Cardiac muscle cell (in vitro differentiated cells and primary cell): ENCODE measurements at places on chromosomes 4 and X. TPM values are rescaled to one million over a fixed set of nuclear protein-coding genes. Genes with fewer than 3 reads are reported as not detected.

DNA sequence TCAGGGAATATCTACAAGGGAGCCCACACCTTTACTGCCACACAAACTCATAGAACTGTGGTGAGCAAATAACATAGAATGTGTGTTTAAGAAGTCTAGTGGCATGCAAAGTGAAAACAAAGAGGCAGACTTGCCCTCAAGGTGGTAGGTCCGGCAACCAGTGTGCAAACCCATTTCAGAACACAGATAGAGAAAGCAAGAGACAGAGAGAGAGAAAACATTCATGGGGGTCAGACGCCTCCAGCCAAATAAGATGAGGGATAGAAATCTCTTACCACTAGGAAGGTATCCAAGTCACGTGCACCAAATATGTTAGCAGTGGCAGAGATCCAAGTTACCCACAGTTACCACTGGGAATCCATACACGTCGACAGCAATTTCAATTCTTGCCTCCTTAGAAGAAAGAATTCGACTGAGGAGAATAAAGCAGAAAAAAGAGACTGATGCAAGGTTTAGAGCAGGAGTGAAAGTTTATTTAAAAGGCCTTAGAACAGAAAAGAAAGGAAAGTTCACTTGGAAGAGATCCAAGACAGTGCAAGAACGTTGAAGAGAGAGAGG, 252.8 kb downstream of the NAP1L3 start:
- no peaks in the 10 kb centered on the region for H3K4me1 ChIP-seq
- no peaks in the 10 kb centered on the region for H3K36me3 ChIP-seq
- DNase-seq: peak; percentile 6
- H3K27ac ChIP-seq: no peak overlapping the region
- no peak overlapping the region for H3K4me3 ChIP-seq

SPANXN3 gene
- not detected in 2 replicates for total RNA-seq

DNA sequence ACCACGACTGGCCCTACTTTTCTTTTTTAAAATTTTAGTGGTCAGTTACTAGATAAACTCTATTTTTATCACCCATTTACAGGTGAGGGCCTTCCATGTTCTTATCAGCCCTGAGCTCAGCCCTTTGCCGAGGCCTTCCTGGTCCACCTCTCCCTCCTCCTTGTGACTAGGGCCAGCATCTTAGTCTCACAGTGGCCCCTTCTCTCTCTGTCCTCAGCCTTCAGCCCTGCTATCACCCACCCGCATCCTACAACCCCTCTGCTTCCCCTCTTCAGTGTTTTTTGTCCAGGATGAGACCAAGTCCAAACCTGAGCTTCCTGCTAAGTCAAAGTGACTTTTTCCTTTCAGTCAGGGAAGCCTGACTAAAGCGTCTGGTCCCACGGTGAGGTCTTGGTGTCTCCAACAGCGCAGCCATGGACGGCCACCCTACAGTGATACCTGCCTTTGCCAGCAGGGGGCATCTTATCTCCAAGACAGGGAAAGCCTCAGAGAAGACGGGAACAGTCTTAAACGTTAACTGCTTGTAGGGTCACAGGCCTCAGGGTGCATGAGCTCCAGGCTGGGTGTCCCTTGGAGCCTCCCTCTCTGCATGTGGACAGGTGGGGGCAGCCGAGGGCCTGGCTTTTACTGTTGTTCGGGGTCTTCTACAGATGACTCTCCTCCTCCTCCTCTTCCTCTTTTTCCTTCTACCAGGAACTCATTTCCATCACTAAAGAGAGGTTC, 11.7 kb upstream of the GAGE10 start:
- no peak overlapping the region for H3K27ac ChIP-seq
- H3K27me3 ChIP-seq: no peaks in the 10 kb centered on the region
- H3K36me3 ChIP-seq: no peaks in the 10 kb centered on the region
- peak; percentile 61 for DNase-seq

CHRDL1 gene
- total RNA-seq: 0.63 and 0.74 TPM in 2 replicates

DNA sequence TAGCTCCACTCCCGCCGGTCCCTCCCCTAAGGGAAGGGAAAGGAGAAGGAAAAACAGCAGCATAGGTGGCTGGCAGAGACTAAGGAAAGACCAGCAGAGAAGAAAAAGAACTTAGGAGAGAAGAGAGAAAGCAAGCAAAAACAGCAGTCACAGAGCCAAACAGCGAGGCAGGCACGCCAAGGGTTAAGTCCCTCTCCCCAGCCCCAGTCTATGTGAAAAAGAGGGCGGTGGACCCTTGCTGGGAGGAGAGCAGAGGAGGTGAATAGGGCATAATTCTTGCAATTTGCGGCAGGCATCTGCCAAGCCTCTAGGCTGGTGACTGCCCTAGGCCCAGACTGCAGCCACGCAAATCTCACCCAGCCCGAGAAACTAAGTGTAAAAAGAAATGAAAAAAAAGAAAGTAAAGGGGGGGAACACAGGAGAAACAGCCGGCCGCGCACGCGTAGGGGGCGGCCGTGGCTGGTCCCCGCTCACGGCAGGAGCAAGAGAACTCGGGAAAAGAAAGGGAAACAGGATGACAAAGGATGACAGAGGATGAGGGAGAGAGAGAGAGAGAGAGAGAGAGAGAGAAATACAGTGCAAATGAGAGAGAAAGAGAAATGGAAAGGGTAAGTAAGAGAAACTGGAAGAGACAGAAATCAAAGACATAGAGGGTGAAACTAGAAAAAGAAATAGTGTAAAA, 48.6 kb downstream of the MAGEA9 start:
- no peaks in the 10 kb centered on the region for H3K4me1 ChIP-seq
- H3K36me3 ChIP-seq: no peaks in the 10 kb centered on the region
- H3K27me3 ChIP-seq: no peaks in the 10 kb centered on the region

DNA sequence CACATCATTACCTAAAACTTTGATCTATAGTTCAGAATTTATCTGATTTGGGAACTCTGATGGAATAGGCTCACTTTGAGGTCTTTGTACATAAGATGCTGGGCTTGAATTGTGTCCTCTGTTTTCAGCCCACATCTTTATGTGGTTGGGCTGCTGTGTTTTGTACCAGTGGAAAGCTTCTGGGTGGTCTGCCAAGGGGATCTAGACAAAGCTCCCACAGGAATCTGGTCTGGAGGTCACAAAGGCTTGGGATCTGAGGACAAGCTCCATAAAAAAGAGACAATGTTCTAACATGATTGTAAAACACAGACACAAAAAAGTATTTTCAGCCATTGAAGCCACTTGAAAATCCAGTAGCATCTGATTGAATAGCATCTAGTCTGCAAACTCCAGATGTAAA, 393.5 kb upstream of the PITX2 start:
- H3K4me1 ChIP-seq: no peaks in the 10 kb centered on the region
- H3K4me3 ChIP-seq: no peak overlapping the region
- no peak for DNase-seq
- no peaks in the 10 kb centered on the region for H3K36me3 ChIP-seq
- H3K27me3 ChIP-seq: no peaks in the 10 kb centered on the region

DNA sequence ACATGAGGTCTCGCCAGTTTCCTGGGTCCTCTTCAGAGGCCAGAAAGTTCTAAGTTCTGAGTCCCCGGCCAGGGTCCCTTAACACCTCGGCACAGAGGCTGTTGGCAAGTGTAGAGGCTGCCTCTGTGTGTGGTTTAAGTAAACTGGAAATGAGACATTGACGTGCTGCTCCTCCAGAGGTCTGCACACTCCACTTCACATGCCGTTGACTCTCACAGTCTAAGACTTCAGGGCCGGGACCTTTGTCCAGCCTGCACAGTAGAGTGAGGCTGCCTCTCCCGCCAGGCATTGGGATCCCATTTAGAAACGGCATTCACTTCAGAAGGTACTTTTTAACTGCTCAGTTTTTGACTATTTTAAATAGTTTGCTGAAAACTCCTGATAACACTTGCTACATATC, 10.6 kb upstream of the TADA2B start:
- no peak overlapping the region for H3K4me3 ChIP-seq
- no peaks in the 10 kb centered on the region for H3K27me3 ChIP-seq
- DNase-seq: no peak

NMU gene
- 1.3 and 1.7 TPM in 2 replicates for total RNA-seq

DNA sequence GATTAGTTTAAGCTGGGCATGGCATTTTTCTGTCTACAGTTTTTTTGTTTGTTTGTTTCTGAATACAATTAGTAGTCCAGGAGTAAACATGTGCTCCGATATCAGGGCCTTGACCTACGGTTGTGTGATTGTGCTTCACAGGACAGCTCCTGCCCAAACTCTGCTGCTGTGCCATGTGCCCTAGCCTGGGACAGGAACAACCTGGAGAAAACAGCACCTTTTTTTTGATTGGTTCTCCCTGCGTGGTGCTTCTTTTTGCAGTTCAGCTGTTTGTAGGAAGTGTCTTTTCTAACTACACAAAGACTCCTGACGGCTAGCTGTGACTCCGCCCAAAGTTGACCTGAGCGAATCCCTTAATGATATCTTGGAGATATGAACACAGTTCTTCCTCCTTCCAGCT, 158.8 kb downstream of the ATP10D start:
- H3K4me1 ChIP-seq: no peaks in the 10 kb centered on the region
- H3K36me3 ChIP-seq: peaks cover 62% of the 10 kb centered on the region
- no peak for DNase-seq
- no peak overlapping the region for H3K27ac ChIP-seq
- no peaks in the 10 kb centered on the region for H3K27me3 ChIP-seq

- H3K27me3 ChIP-seq: no peaks in the 10 kb centered on the region
- DNase-seq: peak; percentile 37
- H3K4me3 ChIP-seq: no peak overlapping the region
- H3K4me1 ChIP-seq: no peaks in the 10 kb centered on the region
- H3K36me3 ChIP-seq: no peaks in the 10 kb centered on the region
These were observed 208.1 kb downstream of the PDGFC start for GRCh38 chr4:156763511-156763910.

DNA sequence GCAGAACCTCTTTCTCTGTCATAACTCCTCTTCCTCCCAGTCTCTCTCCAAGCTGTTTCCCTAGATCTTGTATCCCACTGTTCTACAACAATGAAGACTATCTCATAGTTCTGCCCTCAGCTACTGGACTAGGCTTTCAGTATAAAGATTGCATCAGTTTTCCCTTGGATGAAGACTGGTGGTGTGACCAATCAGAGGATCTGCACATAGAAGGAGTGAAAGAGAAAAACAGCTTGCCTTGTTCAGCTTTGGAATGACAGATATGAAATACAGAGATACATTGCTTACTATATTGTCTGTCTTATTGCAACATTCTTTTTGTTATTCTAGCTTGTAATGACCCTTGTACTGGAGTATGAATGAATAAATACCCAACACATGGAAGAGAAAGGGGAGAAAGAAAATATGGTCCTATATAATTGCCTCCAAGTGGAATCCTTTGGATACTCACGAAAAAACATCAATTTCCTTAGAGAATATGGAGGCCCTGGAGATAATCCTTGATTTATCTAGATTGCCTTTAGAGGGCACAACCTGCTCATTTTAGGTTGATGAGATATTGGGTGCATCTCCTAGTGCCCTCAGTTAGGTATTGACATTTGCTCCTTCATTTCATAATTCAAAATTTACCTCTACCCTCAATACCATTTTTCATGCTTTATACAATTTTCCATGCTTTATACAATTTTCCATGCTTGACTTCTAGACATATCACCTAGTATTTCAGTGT, 395.8 kb downstream of the NAF1 start:
- peak; percentile 75 for DNase-seq
- no peak overlapping the region for H3K27ac ChIP-seq
- no peaks in the 10 kb centered on the region for H3K27me3 ChIP-seq
- no peak overlapping the region for H3K4me3 ChIP-seq
- no peaks in the 10 kb centered on the region for H3K36me3 ChIP-seq

DNA sequence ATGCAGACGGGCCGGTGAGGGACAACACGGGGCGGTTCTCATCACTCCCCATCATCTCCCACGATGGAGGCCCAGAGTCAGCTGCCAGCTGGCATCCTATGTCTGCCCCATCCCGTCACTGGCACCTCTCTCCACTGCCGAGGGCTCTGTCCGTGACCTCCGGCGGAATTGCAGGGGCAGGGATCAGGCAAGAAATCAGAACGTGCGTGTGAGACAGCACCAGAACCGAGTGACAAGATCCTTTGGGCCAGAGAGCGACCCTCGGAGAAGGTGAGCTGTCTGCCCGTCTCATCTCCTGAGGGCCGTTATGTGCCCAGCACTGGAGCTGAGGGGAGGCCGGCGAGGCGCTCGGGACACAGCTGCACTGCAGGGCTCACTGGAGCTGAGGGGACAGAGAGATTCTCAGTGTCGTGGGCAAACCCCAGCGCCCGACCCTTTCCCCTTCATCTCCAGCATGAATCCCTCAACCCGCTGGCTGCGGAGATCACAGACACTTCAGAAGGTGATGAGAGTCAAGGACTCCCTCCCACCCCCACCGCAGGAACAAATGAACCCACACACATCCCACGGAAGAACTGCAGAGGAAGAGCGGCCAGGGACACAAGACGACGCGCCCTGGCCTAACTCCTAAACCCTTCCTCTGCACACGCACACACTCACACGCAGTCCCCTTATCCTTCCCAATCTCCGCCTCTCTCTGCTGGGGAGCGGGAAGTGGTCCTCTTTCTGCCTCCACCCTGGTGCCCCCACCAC, 128.7 kb downstream of the AFAP1 start:
- DNase-seq: no peak
- peaks cover 21% of the 10 kb centered on the region for H3K4me1 ChIP-seq
- H3K27me3 ChIP-seq: no peaks in the 10 kb centered on the region
- no peak overlapping the region for H3K27ac ChIP-seq
- no peak overlapping the region for H3K4me3 ChIP-seq

SUPT20HL2 gene
- 0.12 and 0.25 TPM in 2 replicates for total RNA-seq

RXFP1 gene
- not detected in 2 replicates for total RNA-seq

GRCh38 chr4:183362916-183363542, 40.8 kb upstream of the CLDN24 start:
- no peak overlapping the region for H3K27ac ChIP-seq
- no peaks in the 10 kb centered on the region for H3K4me1 ChIP-seq
- no peak for DNase-seq

GRCh38 chr4:153514001-153514526, 47.9 kb downstream of the TMEM131L start:
- no peak overlapping the region for H3K27ac ChIP-seq
- H3K36me3 ChIP-seq: no peaks in the 10 kb centered on the region
- H3K27me3 ChIP-seq: no peaks in the 10 kb centered on the region
- no peaks in the 10 kb centered on the region for H3K4me1 ChIP-seq
- no peak for DNase-seq
- H3K4me3 ChIP-seq: no peak overlapping the region

KLHL13 gene
- total RNA-seq: 13.6 and 22.0 TPM in 2 replicates

GSX2 gene
- not detected in 2 replicates for total RNA-seq

HSFX3 gene
- not detected in 2 replicates for total RNA-seq

DNA sequence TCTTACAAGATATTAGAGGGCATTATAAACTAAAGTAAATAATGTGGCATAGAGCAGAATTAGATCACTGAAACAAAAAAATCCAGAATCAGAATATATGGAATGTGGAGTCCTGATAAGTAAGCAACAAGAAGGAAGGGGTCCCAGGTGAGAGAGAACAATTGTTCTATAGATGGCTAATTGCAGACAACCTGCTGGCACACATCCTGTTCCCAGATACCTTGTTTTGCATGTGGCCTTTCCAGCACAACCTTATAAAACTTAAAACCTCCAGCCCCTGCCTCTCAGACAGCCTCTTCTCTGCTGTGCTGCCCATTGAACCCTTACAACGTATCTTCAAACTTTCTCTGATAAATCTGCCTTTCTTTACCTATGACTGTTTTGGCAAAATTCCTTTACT, 4.7 kb upstream of the ZNF674 start:
- H3K4me3 ChIP-seq: no peak overlapping the region
- no peaks in the 10 kb centered on the region for H3K36me3 ChIP-seq
- no peak for DNase-seq
- no peaks in the 10 kb centered on the region for H3K27me3 ChIP-seq
